ENCODE measurements at places on chromosomes 1 and 21.

DNA sequence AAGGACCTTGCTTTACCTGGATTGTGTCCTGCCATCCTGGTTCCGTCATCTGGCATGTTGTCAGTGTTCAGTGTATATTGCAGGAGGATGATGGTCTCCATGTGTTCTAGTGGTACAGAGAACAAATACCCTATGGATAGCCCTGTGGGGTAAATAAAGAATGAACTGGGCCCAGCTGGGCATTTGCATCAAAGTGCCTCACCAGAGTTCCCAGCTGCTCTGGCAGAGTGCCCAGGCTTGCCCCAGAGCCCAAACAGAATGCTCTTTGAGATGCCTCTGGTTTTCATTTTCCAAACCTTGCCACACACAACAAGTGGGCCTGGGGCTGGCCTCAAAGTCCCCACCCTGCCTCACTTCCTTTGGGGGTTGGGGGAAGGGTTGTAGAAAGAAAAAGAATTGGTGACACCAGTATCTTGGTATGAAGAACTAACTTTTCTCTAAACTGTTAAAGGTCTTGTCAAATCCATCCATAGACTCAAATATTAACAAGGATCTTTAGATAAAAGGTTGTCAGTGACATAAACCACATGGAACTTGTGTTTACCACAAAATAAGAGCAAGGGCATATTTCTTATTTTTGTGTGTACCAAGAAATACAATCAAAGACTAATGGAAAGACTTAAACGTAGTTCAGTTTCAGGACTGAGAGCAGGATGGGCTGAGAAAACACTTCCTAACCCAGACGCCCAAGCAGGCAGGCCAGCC, 82.2 kb downstream of the LMO4 start:
- no peak for DNase-seq

GRCh38 chr1:170698301-170699275, 34.7 kb downstream of the PRRX1 start:
- DNase-seq: no peak

GRCh38 chr1:204426971-204427701, 15.5 kb upstream of the PPP1R15B start:
- no peak for DNase-seq

- DNase-seq: peak; percentile 73
These were observed 84.7 kb downstream of the DISP3 start for GRCh38 chr1:11563560-11564069.
